ENCODE measurements at places on chromosomes 5 and 9. TPM values are rescaled to one million over a fixed set of nuclear protein-coding genes. Genes with fewer than 3 reads are reported as not detected.

The ZNF879 gene
- 22.8 TPM for total RNA-seq

The ABCA2 gene
- total RNA-seq: 56.0 TPM

The ACTBL2 gene
- not detected for total RNA-seq

The FBP2 gene
- 2.5 TPM for total RNA-seq

The PCDHGA8 gene
- total RNA-seq: 8.2 TPM

The FAT2 gene
- 18.0 TPM for total RNA-seq

DNA sequence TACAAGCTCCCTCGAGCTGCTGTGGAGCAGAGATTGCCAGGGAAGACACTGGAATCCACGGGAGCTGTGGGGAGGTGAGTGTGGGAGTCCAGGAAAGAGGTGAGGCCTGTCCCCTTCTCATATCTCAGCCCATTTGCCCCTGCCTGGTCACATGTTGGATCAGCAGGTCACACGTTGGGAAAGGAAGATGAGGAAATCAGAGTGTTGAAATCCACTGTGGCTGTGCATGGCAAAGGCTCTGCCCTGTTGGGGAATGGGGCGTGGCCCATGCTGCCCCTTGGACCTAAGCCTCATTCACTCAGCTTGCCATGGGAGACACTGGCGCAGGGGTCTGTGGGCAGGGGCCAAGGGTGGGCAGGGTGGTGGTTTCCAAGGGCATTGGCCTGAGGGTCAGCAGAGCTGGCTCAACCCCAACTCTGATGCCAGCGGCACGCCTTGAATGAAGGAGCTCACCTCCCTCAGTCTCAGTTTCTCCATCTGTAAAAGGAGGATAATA lies 85.4 kb upstream of the CPEB4 start:
- DNase-seq: no peak

DNA sequence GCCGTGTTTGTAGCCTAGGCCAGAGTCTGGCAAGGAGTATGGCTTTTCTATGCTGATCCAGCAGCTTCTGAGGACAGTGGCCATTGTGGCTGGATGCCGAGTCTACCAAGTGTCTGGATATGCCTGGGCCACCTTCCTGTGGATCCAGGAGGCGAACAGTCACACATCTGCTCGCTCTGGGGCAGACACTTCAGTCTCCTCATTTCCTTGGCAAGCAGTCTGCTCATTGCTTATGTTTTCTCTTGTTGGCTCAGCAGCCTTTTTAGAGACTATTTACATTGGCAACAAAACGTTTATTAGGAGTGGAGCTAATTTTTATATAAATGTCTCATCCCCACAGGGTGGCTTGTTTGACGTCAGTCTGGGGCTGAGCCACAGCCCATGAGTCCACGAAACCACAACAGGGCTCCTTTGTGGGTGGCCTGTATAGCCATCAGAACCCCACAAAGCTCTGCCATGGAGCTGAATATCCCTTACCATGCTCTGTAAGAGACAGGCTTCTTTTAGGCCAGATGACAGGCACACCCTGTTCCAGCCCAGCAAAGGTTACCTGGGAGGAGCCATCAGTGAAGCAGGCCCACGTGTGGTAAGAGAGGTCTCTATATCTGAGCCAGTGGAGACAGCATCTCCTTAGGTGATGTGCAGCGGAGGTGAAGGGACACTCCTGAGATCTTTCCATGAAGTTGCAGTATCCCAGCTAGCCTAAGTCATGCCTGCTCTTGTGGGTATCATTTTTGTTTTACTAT lies 221.7 kb downstream of the DIRAS2 start:
- no peak for DNase-seq

GRCh38 chr5:161676103-161676502 lies 9.4 kb upstream of the GABRA6 start:
- DNase-seq: peak; percentile 26

DNA sequence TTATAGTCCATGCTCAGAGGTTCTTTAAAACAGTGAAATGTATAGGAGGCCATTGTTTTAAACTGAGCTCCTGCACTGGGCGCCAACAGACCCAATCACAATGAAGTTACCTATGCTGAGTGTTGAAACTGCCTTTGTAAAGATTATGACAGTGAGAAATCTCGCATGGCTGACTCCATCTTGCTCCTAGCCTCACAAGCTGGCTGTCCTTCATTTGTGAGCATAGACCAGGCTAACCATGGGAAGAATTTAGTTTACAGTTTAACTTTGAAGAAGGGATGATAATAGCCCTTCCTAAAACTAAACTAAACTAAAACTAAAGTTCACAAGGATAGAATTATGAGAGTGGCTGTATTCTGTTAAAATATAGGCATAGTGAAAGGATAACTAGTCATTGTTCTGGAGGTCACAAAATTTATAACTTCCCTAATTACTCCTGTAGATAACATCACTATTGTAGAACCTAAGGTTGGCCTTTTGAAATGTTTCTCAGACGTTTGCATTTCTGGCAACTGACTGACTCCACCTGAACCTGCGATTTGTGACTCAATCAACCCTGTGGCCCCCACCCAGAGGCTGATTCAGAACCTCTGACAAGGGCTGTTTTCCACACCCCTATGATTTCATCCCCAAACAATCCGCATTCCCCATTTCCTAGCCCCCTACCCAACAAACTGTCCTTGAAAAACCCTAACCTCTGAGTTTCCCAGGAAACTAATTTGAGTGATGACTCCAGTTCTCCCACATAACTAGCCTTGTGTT lies 59.1 kb downstream of the HMHB1 start:
- DNase-seq: no peak

DNA sequence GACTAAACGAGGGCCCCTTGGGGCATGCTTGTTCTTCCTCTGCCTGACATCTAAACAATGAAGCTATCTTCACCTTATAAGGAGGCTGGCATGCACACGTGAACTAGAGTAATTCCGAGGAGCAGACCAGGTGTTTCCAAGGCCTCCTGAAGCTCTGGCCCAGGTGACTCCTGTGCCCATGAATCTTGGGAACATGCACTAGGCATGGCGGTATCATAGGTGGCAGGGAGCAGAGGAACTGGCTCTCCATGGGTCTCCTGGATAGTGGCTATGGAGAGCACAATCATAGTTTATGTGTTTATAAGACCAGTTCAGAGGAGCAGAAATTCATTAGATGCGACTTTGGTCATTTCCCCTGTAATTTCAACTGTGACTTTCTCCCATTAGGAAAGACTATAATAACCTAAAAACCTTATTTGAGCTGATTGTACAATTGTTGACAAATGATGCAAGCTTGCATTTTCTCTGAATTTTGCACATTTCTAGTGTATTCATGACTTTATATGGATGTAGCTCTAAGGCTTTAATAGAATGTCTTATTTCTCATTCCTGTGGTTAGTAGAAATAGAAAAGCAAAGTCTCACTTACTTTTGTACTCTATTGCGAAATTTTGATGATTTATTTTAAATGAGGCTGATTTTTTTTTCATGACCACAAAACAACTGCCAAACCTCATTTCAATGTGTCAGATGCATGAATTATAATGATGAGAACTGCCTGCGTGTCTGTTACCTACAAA lies 135.3 kb upstream of the RPS23 start:
- DNase-seq: no peak

- DNase-seq: no peak
Measured at GRCh38 chr5:21856987-21857386, 996.2 kb downstream of the CDH12 start.

- DNase-seq: no peak
Measured at GRCh38 chr5:134975843-134976242, 8.1 kb downstream of the CATSPER3 start.

DNA sequence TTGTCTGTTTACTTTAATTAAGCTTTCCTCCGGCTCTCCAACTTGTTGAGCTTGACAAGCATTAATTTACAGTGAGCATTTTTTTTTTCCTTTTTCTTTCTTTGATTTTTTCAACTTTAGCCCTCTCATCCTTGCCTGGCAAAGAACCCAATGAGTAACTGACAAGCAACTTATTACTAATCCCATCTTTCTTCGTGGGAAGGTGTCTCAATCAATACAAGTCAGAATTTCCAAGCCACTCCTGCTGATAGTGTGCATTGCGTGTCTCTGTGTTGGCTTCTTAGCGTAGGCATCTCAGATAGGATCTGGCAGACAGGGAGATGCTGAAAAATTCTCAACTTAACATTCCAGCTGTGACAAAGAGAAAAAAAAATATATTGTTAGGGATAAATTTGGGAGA lies 527.7 kb upstream of the WWC1 start:
- DNase-seq: no peak

DNA sequence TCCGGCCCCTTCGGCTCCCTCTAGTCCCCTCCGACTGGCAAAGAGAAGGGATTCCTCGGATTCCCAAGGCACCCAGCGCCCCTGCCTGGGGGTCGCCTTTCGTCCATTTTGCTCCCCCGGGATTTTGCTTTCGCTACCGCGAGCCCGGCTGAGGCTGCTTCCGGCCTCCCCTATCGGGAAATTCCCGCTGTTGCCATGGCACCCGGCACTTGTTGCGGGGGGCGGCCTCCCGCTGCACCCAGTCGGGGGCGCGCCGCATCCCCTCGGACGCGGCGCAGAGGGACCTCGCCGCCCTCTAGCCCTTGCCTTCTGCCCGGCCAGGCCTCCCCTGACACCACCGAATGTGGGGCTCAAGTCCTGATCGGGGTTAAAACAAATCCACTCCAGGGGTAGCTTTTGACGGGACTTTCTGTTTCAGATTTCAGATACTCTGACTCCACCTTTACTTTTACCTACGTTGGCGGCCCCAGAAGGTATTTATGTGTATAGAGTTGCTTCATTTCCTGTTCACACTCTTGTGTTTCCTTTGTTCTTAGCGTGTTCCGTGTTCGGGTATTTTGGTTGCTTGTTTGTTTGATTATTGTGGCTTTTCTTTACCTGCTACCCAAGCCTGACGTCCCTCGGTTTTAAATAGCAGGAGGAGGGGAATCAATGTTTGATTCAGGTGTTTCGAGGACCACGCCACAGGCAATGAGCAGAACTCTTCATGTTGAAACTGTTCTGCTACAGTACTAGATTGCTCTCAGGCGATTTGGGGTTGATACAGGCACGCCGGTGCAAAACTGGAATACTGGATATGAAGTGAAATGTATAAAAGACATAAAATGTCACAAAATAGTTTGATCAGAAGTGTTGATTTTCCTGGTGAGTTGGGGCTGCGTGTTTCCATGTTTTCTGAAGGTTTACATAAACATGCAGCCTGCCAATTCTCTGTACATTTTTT lies 1.5 kb downstream of the PARP8 start:
- peak; percentile 79 for DNase-seq

GRCh38 chr5:34632807-34633422 lies 23.2 kb upstream of the RAI14 start:
- DNase-seq: no peak

DNA sequence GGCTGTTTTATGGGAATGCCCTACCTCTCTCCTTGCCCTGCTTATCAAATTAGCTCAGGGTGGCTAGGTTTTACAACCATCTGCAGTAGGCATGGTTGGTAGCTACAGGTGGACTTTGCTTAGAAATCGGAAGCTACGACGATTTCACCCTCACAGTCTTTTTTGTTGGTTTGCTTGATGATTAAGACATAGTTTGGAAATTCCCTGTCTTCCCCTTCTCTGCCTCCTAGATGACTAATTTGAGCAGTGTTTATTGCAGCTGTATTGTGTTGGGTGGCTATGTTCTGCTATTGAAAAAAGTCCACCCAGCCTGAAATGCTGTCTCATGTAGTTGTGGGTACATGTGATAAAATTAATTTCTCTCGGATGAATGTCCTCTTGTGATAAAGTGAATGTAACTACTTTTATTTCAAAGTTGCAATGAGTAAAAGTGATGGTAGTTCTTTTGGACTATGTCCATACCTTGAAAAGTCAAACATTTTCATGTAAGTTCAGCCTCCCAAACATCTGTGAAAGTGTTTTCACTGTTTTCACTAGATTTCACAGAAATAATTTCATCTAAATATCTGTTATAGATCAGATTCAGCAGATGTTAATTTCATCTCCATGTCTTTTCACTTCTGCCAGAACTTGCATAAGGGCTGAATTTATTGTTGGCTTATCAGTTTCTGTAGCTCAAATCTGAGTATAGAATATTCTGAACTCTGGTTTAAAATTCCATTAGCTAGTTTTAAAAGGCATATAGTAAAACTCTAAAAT lies 37.3 kb upstream of the FYB1 start:
- no peak for DNase-seq

DNA sequence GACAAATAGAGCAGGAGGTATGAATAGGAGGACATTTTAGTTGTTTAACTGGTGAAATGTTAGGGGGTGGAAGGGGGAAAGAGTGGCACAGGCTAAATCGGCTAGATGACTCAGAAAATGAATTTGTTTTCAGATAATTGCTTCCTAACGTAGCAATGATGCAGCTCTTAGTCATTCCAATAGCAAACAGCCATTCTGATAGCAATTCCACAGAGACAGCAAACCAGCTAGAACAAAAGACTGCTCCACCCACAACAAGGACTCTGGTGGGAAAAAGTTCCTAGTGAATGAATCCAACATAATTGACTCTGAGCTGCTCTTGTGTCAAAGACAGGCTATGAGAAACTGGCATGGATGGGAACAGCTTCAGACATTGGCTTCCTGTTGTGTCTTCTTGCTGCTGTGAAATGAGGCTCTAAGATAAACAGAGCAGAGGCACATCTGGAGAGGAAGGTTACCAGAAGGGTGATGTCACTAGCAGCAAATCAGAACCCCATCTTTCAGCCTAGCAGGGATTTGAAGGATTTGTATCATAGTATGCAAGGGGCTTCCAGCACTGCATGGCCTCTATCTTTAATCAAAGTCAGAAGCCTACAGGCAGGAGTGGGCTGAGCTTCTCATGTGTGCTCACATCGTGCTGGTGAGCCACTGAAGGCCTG lies 28.1 kb upstream of the F2RL1 start:
- no peak for DNase-seq

- DNase-seq: no peak
Measured at GRCh38 chr5:171311322-171312077, 2.5 kb downstream of the TLX3 start.

DNA sequence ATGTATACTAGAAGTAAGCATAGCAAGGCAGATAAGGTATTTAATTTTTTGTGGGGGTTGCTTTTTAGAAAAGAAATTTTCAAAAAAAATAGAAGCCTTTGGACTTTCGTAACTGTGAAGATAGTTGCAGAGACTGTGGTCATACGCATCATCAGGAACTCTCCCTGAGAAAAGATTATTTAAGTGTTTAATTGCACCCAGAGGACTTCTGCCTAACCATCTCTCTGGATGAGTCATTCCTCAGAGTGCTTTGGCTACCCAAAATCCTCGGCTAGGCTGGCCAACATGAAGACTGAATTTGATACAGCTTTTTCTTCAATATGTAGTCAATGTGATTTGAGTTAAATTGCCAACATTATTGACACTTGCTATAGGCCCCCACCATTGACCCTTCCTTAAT lies 296.4 kb downstream of the TLR4 start:
- DNase-seq: no peak

Measured in testis (tissue), 5 donors.